ENCODE measurements at places on chromosomes 7 and 10.

- no peak for DNase-seq
These were observed 22.8 kb downstream of the GNA12 start for GRCh38 chr7:2821161-2821841.

DNA sequence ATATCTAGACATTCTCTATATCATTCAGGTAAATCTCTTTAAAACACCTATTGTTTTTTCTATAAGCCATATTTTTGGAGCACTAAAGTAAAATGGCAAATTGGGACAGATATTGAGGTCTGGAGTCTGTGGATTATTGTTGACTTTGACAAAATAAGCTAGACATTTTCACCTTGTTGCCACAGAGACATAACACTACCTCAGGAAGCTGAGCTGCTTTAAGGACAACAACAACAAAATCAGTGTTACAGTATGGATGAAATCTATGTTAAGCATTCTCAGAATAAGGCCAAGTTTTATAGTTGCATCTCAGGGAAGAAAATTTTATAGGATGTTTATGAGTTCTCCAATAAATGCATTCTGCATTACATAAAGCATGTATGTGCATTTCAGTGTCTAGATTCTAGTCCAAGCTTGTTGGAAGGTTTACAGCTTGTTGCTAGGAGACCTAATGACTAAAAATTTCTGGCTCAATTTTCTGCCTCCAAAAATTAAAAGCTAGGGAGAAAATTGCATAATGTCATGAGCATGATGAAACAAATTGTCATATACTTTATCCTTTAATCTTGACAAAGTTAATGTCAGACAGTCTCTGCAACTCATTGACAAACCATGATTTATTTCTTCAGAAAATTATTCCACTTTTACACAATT is 18.3 kb downstream of the LIPM start:
- DNase-seq: no peak

DNA sequence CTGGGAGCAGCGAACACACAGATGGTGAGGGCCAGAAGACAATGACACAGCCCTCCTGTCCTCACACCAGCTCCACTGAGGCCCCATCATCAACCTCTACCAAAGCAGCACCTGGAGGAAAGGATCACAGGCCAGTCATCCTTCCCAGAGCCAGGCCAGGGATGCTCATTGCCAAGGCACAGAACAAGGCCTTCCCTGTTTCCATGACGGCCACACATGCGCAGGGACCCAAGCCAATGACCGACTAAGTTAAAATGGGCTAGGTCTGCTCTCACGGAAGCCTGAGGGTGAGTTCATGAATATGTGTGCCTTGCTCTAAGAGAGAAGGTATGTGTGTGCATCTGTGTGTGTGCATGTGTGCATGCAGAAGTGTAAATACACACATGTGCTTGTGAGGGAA is 39.6 kb downstream of the COBL start:
- DNase-seq: no peak

- no peak for DNase-seq
These were observed 95.7 kb upstream of the JAZF1 start for GRCh38 chr7:28276298-28276697.

DNA sequence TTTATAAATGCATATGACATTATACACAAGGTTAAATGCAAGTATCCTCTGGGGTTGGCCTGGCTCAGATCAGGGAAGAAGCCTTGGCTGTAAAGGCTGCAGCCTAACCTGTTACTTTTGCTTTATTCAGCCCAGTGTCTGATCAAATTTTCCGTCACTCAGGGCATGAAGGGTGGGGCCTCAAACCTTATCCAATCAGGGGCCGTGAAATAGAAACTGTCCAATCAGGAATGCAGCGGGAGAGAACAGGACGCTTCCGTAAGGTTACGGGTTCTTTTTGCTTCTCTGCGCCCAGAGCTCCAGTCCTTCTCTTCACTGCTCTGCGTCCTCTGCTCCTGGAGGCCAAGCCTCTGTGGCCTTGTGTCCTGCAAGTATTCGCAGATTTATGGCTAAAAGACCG is at the start of gene ZNF716:
Gene ZNF716 (plus strand): TSS at position 274 of the 400 bp plus-strand sequence. CDS start 112 bp downstream, at position 386.
- no peak for DNase-seq

GRCh38 chr10:75228834-75229233 is 6.9 kb downstream of the COMTD1 start:
- DNase-seq: no peak

- no peak for DNase-seq
These were observed 7.7 kb downstream of the TMEM273 start for GRCh38 chr10:49180444-49180860.

GRCh38 chr7:130062246-130062645 is 8.1 kb upstream of the KLHDC10 start:
- no peak for DNase-seq

- no peak for DNase-seq
These were observed 13.8 kb downstream of the DPYSL4 start for GRCh38 chr10:132200344-132201110.

GRCh38 chr7:521221-522070 is 1.8 kb upstream of the PDGFA start:
- DNase-seq: no peak

GRCh38 chr7:28018856-28019465 is 161.6 kb downstream of the JAZF1 start:
- DNase-seq: no peak

DNA sequence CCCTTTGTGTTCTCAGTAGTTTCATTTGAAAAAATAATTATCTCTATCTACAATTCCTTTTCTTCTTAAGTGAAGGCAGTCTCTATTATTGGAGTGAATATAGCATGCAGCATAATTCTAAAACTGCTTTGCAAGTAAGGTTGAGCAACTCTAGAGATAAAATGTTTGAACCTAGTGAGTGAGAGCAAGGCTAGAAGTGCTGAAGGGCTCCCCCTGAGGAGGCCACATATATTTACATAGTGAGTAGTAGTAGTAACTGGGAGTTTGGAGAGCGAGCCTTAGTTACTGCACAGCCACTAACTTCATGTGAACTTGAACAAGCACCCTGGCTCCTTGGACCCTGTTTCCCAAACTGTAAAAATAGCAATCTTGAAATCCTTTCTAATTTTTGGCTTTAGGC is 141.5 kb upstream of the DKK1 start:
- no peak for DNase-seq

DNA sequence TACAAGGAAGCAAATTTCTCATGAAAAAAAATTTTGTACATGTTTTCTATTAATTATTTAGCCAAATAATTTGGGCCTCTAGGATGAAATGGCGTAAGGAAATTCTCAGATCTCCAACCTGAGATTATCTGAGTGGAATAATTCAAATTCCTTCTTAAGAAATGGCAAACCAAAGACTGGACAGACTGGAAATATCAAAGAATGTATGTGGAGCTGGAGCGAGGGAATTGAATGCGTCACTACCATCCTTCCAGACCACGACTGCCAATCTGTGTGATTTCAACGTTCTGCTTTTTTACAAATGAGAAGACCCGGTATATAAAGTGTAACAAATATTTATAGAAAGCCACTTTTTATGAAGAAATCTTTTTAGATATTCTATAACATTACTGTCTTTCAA is 12.4 kb upstream of the BLNK start:
- no peak for DNase-seq

- DNase-seq: no peak
These were observed 764.9 kb upstream of the MBL2 start for GRCh38 chr10:53537508-53537907.

- DNase-seq: no peak
These were observed 43.5 kb downstream of the IDE start for GRCh38 chr10:92530421-92530820.

DNA sequence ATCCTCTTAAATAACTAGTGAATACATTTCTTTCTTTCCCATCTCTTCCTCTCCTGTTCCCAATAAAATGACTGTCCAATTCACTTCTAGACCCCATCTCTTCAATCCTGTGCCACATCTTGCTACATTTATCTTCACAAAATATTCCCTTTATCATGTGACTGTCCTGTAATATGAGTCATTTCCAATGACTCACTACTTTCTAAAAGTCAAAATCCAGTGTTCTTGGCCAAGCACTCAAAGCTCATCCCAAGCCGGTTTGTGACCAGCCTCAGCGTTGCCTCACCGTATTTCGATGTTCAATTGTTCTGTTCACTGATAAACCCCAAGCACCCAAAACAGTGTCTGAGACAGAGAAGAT is 104.7 kb downstream of the PARD3 start:
- DNase-seq: no peak

- DNase-seq: no peak
These were observed 18.9 kb downstream of the ANLN start for GRCh38 chr7:36408589-36408988.

DNA sequence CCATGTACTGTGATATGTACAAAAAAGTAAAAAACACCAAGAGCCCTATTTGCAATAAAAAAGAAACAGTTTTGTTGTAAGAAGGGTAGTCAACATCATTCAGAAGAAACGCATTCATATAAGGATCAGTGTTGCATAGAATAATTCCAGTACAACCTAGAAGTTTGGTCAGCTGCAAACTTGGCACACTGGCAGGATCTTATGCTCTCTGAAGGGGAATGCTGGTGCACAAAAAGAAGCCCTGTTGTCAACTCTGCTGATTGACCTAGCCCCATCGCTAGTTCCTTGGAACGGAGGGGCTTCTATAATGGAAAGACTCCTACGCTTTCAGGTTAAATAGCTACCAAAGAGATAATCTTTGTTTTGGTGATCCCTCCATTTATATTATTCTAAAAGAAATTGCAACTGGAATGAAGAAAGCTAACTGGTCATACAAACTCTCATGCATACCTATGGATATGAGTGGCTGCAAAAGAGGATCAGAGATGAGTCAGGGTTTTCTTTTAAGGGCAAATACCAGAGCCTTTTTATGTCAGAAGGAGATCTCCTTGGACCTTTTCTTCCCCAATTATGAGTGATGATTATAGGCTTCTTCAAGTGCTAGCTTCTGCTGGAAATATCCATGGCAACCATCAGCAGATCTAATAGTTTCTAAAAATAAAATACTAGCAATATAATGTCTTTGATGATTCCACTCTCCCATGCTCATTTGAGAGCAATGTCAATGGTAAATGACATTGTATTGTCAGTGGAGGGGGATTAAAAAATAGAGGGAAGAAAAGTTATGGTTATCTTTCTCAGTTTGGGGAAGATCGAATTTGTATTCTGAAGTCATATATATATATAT is 312.4 kb upstream of the CACNA2D1 start:
- DNase-seq: no peak

GRCh38 chr7:156055206-156055822 is 243.1 kb upstream of the SHH start:
- no peak for DNase-seq

DNA sequence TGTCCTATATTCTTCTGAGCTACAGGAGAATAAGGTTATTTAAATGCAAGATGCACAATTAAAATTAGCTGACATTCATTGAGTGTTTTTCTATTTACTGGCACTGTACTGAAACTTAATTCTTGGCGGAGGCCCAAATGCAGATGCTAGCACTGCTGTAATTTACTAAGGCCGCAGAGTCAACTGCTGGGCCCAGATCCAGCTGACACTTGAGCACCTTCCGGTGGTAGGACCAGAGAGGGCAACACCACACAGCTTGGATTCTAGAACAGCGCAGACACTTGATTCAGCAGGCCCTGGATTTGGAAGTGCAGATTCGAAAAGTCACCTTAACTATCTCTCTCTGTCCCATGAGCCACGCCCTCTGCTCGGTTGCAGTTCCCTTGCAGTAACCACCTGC is 228.6 kb upstream of the TMEM72 start:
- DNase-seq: no peak

- DNase-seq: no peak
These were observed 91.4 kb upstream of the CCDC71L start for GRCh38 chr7:106752367-106752766.

- DNase-seq: no peak
These were observed 399.1 kb downstream of the GATA3 start for GRCh38 chr10:8453587-8453986.

DNA sequence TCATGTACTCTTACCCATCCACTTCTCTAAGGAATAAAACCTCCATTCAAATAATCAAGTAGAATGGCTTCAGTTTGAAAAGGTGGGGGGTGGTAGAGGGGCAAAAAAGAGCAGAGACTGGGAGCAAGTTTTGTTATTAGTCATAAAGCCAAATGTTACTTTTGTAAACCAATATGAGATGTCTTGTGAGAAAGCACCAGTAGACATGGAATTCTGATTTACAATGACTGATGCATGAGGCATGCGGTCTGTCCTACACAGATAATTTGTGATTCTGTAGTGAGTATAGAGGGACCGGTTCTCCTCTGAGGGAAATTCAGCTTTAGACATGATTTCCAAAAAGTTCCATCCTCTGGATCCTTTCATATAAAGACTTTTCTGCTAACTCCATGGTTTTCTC is 12.9 kb upstream of the ABCA13 start:
- DNase-seq: no peak

DNA sequence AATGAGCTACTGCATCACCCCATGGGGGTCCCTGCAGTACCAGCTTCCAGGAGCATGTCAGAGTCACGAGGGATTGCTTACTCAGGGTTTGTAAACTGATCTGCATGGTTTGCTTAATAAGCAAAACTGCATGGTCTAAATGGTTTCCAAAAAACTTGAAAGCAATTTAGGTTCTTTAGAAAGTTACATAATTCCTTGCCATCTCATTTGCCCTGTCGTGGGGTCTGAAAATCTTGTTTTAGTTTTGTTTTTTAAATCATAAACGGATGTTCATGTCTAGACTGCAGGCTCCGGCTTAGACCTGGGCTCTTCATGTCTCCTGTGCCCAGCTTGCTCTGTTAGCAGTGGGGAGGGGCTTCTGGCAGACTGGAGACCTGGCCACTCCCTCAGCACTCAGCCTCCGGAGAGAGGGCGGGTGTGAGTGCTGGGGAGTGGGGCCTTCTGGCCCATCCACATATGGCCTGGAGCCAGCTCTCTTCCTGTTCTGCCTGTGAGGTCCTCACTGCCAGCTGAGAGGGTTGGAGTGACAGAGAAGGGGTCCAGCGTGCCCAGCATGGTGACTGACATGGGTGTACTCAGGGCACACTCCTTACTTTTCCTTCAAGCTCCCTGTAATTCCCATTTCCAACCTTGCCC is 17.5 kb downstream of the PRF1 start:
- no peak for DNase-seq

GRCh38 chr10:78286186-78286585 is 252.5 kb downstream of the RPS24 start:
- no peak for DNase-seq

DNA sequence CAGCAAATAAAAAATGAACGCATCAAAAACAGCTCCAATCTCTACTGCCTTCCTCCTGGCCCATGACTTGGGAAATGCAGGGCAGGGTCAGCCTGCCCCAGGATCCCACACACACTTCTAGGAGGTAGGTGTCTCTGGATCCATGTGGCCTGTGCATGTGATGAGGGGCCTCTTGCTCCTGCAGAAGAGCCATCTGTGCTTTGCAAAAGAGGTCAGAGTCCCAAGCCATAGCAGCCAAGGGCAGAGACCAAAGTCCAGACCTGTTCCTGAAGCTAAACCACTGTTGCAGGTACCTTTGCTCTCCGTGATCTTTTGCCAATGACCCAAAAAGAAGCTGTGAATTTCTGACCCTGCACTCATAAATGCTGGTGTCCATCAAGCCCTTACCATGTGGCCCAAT is 57.1 kb downstream of the KCNMA1 start:
- no peak for DNase-seq
